ENCODE measurements at places on chromosomes 4 and X.
A peak's percentile ranks its signal among the peaks of the same experiment; 100 is the strongest.

DNA sequence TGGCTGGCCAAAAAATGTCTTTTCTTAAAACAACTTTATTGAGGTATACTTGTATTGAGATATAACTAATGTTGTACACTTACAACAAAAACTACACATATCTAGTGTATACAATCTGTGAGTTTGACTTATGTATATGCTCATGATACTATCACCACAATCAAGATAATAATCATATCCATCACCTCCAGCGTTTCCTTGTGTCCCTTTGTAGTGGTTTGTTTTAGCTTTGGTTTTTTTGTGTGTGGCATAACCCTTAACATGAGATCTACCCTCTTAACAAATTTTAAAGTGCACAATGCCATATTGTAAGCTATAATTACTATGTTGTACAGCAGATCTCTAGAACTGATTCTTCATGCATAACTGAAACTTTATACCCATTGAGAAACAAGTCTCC lies 13.4 kb upstream of the PCSK1N start:
- no peak for DNase-seq

DNA sequence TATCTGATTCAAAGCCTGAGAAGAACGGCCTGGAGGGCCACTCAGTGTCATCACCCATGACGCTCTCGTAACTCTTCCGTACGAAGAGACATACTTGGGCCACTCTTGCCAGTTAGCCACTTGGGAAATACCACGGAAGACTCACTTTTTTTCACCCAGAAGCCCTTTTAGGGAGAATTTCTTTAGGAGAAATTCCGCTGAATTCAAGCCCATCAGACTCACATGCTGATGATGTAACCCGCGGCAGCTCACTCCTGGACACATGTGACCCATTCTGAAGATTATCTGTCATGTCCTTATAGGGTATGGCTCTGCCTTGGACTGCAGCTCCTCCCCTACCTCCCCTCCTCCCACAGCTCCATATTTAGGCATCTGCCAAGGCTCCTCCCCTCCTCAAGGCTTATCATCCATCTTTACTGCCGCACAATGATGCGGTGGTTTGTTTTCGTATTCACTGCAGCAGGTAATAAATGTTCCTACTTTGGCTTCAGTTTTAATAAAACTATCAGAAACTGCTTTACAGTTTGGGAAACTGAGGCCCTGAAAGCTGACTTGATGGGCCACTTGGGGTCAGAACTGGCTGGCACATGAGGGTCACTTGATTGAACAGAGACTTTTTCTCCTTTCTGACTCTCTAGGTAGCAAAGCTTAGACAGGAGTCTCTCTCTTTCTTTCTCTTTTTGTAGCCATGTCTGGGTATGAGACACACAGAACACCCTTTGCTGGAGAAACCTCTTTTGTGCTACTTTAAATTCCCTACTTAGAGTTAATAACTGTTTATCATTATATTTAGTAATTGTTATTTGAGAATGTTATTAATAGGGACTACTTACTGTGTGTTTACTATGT lies 42.1 kb downstream of the RHOH start:
- no peak for DNase-seq

- DNase-seq = no peak
Observed at GRCh38 chr4:1193206-1194009, 21.0 kb upstream of the SPON2 start.

- no peak for DNase-seq
Observed at GRCh38 chr4:78953231-78953630, 14.0 kb upstream of the PAQR3 start.

GRCh38 chr4:17773135-17773698 lies 8.2 kb downstream of the FAM184B start:
- DNase-seq = peak; percentile 48

- no peak for DNase-seq
Observed at GRCh38 chr4:142322996-142323395, 523.1 kb downstream of the INPP4B start.

DNA sequence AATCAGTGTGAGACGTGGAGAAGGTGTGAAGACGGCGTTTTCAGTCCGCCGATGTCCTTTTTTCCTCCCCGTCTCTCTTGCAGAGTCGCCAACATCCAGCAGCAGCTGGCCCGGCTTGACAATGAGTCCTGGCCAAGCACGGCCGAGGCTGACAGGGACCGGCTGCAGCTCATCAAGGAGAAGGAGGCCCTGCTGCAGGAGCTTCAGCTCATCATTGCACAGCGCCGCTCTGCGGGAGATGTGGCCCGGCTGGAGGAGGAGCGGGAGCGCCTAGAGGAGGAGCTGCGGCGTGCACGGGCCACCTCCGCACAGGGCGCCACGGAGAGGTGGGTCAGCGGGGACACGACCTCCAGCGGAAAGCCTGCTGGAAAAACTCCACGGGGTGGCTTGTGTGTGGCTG lies 47.1 kb upstream of the CLCN4 start:
- peak; percentile 90 for DNase-seq

DNA sequence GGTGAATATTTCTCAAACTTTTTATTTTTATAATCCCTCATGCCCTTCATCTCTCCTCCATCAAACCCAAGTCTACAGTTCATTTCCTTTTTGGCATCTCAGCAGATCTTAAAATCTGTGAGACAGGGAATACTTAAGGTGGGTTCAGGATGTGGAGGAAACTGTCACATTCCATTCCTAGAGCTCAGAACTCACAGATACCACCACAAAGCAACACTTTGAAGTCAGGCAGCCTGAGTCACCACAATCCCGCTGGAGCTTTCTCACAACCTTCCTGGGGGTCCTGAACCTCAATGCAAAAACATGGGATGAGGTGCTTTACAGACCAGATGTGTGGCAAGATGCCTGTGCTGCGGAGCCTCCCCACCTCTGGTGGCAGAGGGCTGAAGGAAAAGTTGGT lies 63.2 kb downstream of the HHIP start:
- no peak for DNase-seq

- DNase-seq = no peak
Observed at GRCh38 chr4:140976768-140977167, 156.5 kb downstream of the RNF150 start.

DNA sequence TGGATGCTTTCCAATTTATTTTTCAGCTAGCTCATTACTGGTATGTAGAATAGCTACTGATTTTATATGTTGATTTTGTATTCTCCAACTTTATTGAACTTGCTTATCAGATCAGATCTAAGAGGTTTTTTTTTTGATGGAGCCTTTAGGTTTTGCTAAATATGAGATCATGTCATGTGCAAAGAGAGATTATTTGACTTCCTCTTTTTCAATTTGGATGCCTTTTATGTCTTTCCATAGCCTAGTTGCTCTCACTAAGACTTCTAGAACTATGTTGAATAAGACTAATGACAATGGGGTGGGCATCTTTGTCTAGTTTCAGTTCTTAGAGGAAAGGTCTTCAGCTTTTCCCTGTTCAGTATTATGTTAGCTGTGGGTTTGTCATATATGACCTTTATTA lies 11.7 kb downstream of the MAGEE1 start:
- no peak for DNase-seq

DNA sequence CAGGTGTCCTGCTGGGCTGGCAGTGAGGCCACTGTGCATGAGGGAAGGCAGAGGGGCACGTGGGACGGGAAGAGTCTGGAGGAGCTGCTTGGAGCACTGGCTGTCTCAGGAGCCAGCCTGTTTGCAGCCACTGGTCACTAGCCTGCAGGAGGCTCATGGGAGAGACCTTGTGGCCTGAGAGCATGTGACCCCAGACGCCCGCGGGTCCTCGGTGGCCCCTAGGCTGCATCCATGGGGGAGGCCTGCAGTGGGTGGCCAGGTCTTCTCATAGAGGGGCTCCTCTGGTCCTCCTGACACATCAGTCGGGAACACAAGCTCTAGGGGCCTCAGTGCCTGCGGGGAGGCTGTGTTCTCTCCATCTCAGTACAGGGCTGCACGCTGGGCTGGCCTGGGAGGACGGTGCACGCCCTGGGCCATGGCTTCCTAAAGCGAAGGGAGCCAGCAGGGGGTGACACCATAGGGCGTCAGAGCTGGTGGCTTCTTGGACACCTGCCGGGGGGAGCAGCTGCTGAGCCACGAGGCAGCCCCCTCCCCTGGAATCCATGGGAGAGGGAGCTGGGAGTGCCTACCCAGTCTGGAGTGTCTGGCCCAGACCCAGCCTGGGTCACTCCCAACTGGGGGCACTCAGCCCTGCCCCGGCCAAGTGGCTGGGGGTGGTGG lies 12.3 kb downstream of the NAT8L start:
- peak; percentile 22 for DNase-seq

DNA sequence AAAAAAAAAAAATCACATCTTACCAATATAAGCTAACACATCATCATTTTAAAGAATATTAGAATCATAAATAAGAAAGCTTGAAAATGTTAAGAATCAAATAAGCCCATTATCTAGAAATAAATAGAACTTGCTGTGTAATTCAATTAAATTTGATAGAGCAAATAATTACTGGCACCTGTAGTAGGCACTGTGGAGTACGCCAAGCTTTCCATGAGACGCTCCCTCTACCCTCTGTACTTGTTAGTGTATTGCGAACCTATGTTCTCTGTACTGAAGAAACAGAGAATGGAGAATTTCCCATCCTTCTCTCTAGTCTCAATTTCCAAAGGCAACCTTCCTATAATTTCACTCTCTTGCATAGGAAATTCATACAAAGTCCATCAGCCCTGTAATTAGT lies 61.7 kb upstream of the HAND2 start:
- DNase-seq = no peak

- no peak for DNase-seq
Observed at GRCh38 chr4:3822230-3822947, 56.2 kb downstream of the ADRA2C start.

DNA sequence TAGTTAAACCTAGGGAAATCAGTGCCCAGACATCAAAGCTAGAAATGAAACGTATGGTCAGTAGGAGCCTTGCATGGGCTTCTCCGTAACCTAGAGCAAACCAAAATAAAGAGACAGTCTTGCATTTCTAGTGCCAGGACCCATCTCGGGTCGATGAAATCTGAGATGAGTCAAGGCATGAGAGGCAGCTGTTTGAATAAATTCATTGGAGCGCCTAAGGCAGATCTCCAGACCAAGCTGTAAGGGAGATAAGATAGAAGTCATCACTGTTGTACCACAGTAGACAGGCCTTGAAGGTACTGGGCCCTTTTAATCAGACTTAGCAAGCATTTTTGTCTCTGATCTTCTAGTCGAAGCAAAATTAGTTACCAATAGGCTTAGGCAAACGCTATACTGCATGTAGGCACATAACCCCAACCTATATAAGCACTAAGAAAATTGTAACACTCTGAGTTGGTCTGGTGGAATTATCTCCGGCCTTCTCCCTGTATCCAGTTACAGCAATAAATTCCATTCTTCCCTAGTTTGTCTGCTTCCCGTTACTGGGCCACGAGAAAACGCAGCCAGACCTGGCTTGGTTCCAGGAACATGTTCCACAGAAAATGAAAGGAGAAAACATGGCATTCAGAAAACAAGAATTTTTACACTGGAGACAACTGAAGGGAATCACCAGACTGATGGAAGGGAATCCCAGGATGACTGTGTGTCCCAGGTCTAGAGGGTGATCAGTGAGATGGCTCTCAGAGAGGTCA lies 21.1 kb upstream of the PAPSS1 start:
- peak; percentile 61 for DNase-seq

DNA sequence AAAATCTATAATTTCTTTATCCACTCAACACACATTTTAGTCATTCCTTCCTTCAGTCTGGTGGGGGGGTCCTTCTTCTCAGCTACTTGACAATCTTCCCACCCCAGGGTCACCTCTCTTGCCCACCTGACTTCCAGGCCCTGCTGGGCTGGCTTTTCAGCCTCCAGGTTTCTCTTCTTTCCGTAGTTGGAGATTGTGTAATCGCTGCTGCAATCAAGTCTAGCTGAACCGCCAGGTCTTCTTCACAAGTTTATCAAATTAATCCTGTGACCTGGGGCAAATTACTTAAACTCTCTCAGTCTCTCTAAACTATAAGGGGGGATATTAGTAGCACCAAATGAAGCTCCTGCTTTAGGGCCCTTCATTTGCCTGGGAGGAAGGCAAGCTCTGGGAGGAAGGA lies 102.9 kb upstream of the TNIP3 start:
- no peak for DNase-seq

- no peak for DNase-seq
Observed at GRCh38 chr4:113827285-113827684, 65.7 kb upstream of the CAMK2D start.

DNA sequence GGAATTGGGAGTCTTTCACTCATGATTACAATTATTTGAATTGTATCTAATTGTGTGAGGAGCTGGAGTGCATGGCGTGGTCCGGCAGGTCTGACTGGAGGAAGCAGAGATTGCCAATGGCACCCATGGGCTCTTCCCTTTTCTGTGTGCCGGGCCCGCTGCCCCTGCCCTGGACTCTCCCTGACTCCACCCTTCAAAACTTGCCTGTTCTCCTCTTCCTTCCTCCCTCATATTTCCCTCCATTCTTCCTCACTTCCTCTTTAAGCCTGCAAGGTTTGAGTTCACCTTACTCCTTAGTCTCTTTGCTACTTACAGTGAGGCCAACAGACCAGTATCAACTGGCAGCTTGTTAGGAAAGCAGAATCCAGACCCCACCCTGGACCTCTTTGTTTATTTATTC lies 6.5 kb upstream of the STBD1 start:
- DNase-seq = no peak

DNA sequence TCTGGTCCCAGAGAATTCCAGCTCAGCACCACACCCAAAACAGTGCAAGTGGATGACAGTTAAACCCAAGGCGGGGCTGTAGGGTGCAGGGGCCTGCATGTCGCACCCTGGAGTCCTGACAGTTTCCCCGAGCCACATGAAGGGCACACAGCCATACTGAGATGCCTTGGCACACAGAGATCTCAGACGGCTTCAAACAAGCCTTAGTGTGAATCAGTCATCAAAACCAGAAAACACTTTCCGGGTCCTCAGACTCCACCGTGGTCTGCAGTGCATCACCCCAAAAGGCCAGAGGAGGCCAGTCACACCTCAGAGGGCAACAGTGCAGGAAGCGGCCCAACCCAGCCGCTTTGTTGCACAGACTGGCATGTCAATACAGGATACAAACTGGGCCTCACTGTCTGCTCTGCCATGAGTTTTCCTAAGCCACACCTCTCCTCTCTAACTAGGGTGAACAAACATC lies 64.6 kb upstream of the ENPP6 start:
- DNase-seq = peak; percentile 39

DNA sequence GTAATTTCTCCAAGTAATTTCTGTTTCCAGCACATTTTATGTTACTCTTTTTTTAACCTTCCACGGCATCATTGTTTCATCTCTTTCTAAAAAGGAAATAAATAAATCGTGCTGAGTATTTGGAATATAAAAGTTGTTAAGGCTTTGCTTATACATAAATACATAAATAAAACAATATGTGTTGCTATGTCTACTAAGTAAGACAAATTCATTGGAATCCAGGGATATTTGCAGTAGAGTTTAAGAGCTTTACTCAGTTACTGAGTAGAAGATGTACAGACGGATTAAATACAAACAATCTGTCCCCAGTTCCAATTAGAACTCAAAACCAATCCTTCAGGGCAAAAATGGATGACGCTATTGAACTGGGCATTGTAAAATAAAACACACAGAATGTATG lies 1.4 kb downstream of the ARHGAP24 start:
- no peak for DNase-seq
